ENCODE measurements at places on chromosomes 6 and 20.

DNA sequence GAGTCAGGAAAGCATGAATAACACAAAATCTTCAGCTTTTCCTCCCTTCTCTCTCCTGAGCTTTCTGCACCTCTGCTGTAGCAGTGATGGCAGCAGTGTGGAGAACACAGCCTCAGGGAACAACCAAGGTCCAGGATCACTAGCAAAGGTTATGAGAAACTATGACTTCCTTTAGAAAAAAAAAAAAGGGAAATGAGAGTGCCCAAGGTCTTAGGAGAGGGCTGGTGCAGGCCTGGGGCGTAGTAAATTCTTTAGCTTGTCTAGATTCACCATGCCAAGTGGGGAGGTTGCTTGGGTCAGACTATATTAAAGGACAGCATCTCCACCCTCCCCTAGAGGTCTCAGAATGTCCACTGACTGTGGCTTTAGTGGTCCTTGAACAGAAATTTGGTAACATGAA, 40.4 kb upstream of the POLR1H start:
- DNase-seq: no peak

- DNase-seq: no peak
These were observed 49.8 kb downstream of the CPXM1 start for GRCh38 chr20:2750491-2751251.

DNA sequence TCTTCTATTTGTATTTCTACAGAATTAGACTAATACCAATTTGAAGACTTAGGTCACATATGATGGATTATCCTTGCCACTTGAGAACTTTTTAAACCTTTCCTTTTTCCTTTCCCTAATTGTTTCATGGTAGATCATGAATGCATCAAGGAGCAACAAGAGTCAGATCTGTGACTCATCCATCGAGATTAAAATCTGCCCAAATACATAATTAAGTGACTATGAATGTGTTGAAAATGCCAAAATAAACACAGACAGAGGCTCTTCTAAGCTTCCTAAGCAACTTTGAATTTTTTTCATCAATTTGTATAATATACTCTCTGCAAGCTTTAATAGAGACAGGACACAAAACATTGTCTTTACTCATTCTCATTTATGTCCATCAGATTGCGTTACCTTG, 23.5 kb upstream of the HTR1E start:
- no peak for DNase-seq

DNA sequence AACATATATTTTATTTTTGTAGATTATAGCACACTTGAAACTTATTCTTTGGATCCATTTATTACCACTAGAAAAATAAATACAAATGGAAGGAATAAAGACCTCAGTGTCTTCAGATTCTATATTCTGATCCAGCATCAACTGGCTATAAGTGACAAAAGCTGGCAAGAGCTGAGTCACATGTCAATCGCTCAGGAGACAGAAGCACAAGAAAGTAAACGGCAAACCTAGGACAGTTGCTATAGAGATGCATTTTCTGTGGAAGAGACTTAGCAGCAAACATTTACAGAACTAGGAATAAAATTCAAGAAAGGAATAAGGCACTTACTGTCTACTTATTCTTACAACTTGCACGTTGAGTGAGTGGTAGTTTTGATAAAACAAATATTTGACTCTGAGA, 230.4 kb downstream of the CLVS2 start:
- DNase-seq: no peak

DNA sequence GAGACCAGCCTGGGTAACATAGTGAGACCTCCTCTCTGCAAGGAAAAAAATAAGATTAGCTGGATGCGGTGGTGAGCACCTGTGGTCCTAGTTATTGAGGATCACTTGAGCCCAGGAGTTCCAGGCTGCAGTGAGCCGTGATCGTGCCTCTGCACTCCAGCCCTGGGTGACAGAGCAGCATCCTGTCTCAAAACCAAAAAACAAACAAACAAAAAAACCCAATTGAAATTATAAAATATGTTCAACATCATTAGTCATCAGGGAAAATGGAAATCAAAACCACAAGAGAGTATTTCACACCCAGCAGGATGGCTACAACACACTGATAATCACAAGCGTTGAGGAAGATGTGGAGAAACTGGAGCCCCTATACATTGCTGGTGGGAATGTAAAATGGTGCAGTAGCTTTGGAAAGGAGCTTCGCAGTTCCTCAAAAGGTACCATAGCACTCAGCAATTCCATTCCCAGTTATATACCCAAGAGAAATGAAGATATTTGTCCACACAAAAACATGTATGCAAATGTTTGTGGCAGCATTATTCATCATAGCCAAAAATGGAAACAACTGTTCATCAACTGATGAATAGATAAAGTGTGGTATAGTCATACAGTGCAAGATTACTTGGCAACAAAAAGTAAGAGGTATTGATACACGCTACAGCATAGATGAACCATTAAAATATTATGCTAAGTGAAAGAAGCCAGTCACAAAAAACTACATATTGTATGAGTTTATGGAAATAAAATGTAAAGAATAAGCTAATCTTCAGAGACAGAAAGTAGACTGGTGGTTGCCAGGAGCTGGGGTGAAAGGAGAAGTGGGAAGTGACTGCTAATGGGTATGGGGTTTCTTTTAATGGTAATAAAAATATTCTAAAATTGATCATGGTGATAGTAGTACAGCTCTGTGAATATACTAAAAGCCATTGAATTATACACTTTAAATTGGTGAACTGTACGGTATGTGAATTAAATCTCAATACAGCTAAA, 38.7 kb upstream of the RIPOR2 start:
- DNase-seq: no peak

DNA sequence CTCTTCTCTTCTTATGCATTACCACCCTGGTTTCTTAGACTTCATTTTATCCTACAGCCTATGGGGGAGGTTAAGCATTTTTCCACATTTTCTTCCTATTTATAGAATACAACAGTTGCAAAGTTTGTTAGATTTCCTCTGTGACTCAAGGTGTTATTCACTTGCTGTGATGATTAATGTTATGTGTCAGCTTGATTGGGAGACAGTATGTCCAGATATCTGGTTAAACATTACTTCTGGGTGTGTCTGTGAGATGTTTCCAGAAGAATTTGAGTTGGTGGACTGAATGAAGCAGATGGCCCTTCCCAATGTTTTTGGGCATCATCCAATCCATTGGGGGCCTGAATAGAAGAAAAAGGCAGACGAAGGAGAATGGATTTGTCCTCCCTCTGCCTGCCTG, 131.3 kb downstream of the C6orf118 start:
- no peak for DNase-seq

DNA sequence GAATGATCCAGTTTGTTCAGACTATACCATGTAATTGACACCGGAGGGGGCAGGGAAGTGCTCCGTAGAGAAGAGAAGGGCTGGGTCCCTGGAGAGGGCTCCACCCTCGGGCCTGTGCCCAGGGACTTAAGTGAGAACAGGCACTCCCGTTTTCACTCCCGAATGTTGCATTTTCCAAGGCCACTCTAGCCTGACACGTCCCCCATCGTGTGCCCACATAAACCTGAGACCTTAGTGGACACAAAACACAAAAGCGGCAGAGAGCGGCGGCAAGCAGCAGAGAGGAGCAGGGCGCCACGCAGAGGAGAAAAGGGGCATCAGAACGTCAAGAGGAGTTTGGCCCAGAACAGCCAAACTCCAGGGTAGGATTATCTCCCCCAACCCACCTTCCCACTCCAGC, 1405.1 kb downstream of the GRIK2 start:
- DNase-seq: no peak

DNA sequence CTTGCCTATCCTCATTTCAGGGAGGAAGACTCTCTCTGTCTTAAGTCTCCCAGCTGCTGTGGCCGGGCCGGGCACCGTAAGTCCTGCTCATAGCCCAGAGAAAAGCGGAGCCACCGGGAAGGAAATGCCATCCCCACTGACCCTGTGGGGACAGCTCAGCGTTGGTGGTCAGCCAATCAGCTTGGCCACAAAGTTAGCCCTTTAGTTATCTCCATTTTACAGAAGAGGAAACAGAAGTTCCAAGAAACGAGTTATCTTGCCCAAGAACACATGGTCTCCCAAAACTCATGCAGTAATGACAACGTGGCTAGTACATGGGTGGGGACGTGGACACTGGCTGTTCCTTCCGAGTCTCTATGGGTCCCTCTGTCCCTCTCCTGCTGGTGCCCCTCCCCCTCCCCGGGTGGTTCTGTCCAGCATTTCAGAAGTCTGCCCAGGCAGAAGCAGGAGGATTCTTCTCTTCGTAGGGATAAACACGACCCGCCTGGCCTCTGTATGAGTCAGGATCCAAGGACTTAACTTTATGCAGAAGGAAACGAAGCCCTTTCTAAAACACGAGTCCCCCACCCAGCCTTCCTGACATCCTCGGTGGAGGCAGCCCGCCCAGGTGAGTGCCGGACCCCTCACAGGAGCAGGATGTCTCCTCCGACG, 273.8 kb downstream of the CDH4 start:
- no peak for DNase-seq

DNA sequence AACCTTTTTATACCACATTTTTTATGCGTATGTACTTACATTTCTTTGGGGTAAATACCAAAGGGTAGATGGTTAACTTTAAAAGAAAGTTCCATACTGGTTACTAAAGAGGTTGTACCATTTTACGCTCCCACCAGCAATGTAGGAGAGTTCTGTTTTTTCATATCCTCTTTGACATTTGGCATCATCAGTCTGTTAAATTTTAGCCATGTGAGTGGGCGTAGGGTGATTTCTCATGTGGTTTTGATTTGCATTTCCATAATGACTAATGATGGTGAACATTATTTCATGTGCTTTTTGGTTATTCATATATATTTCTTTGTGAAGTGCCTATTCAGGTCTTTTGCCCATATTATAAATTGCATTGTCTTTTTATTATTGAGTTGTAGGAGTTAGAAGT, 194.2 kb downstream of the PRL start:
- DNase-seq: no peak

DNA sequence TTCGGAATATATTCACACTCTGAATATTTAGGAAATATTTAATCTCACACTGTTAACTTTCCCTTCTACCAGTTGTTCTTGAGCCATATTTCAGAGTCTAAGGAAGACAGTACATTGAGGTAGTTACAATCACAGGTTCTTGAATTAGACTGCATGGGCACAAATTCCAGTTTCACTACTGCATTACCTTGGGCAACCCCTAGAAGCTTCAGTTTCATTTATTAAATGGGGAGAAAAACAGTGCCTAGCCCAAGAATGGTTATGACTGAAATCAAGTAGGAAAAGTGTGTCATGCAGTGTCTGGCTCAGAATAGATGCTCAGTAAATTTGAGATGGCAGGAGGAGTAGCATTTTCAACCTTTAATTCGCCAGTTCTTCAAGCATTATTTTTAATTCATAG, 124.5 kb upstream of the SAMD5 start:
- DNase-seq: no peak

- no peak for DNase-seq
These were observed 101.1 kb downstream of the HIVEP1 start for GRCh38 chr6:12113190-12113577.

DNA sequence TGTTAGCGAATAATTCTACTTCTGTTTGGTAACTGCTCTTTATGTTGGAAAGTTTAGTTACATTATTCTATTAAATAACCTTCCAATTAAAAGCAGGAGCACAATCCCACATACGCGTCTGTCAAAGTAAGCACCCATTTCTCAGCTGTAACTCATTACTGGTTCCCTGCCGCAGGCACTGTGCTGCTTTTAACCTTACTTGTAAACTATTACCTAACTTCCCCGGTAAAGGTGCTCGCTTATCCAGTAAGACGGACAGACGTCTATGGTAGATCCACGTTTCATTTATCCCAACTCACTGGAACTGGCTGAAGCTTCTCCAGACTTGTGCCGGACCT, 529 bp upstream of the ENPP4 start:
- DNase-seq: no peak
